Activated naive CD4-positive, alpha-beta T cell (primary cell): ENCODE measurements at places on chromosomes 3 and 15.

- DNase-seq, result no peak
These were observed 44.5 kb upstream of the PDZRN3 start for GRCh38 chr3:73669260-73669659.

DNA sequence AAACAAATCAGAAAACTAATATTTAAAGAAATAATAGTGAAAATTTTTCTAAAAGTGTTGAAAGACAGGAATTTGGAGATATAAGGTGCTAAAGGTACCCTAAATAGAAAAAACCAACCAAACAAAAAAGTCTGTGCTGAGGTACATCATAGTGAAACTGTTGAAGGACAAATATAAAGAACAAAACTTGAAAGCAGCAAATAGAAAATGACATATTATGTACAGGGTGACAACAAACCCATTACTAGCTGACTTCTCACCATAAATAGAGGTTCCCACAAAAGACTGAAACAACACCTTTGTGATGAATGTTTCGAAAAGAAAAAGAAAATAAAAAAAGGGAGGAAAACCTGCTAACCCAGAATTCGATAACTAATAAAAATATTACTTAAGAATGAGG is 502.5 kb upstream of the NECTIN3 start:
- DNase-seq, result no peak

- DNase-seq, result no peak
These were observed 44.4 kb downstream of the BTD start for GRCh38 chr3:15645740-15646501.

- no peak for DNase-seq
These were observed 2.1 kb downstream of the CD47 start for GRCh38 chr3:108088697-108089096.

DNA sequence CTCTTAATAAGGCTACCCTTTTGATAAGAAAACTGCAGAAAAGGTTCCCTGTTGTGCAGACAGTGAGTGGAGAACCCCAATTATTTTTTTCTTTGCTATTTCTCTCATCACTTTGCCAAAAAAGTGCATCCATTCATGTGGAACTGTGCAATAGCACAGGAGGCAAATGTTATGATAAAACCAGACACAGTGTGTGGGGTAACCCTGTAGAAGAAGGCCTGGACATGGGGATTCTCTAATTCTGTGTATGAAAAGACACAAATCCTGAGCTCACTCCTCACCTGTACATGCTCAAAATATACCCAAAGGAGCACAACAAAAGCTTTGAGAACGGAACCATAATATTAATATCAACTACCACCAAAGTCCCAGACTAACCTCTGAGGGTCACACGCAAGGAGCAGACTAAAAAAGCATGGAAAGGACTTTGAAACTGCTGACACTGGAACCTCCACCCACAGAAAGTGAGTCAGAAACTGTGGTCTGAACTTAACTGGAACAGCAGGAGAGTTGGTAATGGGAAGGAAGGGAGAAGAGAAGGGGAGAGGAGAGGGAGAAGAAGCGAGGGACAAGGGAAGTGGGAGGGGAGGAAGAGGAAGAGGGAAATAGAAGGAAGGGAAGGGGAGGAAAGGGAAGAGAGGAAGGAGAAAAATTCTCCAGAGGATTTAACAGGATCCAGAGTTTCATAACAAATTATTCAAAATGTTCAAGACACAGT is 299.9 kb downstream of the TBC1D5 start:
- no peak for DNase-seq

DNA sequence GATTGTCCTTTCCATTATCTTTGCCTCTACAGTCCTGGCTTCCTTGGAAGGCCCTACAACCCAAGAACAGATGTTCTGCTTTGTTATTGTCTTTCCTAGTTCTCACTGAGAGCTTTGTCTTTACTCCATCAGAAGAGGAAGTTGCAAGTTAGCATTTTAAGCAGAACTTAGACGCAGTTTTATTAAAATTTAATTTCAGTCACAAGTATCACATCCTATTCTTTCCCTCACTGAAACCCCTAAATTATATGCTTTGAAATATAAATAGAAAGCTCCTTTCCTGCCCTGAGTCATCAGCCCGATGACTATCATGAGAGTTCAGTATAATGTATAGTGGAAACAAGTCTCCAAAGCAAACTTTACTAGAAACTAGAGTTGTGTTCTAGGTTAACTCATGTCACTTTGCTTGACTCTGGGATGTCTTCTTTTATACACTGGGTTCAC is 291.2 kb upstream of the RBMS3 start:
- DNase-seq, result no peak

- no peak for DNase-seq
These were observed 400.2 kb upstream of the ATP11B start for GRCh38 chr3:182393151-182393550.

- no peak for DNase-seq
These were observed 7.2 kb upstream of the SCAMP5 start for GRCh38 chr15:74988007-74988800.

GRCh38 chr3:133644768-133645167 is 17.0 kb downstream of the TOPBP1 start:
- DNase-seq, result no peak

DNA sequence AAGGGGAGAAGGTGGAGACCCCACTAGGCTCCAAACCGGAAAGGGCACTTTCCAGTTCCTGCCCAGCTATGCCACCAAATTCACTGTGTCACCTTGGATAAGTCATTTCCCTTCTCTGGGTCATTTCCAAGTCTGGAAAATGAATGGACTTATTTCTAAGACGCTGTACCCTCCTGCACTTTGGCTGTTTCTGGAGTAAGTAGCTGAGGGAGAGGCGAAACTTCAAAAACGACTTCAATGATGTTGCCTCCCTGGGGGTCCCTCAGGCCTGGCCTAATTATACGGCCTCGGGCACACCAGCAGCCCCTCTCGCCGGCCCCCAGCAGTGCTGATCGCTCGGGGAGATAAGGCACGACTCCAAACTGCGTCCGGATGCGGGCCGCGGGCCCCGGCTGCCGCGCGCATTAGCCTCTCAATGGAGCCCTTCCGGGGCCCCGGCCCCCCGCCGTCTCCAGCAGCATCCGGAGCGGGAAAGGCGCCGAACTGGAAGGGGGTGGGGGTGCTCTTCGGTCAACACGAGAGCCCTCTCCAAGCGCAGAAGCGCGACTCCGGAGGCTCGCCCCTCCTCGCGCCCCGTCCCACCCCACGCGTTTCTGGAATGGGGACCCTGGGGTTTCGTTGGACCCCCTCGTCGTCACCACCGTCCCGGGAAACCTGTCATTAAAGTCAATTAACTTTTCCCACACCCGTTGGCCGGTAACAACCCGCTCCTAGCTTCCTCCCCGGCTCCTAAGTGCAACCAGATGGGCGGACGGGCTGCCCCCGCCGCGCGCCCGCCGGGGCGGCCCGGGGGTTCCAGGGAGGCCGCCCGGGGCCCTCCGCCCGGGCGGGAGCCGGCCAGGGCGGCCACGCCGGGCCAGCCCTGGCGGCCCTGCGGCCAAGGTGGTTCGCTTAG is 4.8 kb downstream of the HES1 start:
- DNase-seq, result no peak
